ENCODE measurements at places on chromosomes 12 and 14.

GRCh38 chr14:89899291-89899690, 55.2 kb downstream of the EFCAB11 start:
- no peak for DNase-seq

DNA sequence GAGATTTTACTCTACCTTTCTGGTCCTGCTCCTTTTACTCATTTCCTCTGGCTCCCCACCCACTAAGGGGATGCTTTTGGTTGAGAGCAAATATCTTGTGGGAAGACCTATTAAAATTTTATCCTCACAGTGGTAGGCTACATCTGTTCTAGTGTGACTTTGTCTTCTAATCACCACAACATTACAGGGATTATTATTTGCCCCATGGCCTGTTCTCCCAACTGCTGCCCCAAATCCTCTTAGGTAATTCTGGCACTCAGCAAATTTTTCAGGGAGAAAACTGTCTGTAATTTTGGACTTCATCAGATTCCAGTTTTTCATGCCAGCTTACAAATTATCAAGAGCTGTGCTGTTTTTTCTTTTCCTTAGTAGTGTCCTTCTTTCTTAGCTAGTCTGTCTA, 172.3 kb downstream of the GPHN start:
- no peak for DNase-seq

DNA sequence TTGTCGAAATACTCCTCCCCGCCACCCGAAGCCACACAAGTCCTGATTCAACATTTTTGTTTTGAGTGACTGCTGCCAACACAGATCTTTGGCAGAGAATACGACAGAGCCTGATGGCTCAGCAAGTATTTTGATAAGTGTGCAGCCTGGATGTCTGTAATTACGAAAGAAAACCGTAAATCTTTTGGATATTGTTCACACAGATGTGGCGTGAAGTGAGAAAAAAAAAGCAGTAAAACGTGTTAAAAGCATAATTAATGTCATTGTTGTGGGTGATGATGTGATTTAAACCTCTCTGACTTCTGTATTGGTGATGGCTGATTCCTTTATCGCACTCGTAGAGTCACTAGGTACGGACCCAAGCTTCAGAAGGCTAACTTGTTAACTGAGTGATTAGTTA, 98.7 kb downstream of the PHETA1 start:
- no peak for DNase-seq

DNA sequence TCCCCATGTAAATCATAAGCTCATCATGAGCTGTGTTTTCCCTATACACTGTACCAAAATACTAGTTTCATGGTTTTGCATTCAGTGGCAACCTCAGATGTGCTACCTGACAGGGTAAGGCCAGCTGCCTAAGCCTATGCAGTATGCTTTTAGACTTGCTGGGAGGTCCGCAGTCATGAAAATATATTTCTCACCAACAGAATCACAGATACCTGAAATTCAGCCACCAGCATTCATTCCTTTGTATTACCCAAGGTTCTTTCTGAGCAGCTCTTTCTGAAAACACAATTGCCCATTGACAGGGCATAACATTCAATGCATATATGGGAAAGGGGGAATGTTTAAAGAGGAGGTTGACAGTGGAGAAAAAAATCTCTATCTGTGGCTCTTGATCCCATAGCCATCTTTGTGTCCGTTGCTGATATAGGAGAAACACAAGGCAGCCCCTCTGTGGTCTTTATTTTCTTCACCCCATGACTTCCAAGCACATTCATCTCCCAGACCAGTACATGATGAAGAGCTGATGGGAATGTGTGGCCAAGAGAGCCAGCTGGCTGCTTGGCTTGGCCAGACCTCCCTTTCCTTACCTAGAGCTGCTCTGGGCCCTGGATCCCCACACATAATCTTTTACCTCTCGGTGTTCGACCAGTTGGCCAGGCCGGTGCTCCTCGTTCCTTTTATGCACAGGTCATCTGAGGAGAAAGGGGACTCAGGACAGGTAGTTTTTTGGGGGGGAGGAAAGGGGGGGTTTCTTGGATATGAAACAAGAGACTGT, 162.9 kb downstream of the KCNA5 start:
- no peak for DNase-seq

- no peak for DNase-seq
These were observed 341.4 kb downstream of the ADAMTS20 start for GRCh38 chr12:43210485-43211192.

DNA sequence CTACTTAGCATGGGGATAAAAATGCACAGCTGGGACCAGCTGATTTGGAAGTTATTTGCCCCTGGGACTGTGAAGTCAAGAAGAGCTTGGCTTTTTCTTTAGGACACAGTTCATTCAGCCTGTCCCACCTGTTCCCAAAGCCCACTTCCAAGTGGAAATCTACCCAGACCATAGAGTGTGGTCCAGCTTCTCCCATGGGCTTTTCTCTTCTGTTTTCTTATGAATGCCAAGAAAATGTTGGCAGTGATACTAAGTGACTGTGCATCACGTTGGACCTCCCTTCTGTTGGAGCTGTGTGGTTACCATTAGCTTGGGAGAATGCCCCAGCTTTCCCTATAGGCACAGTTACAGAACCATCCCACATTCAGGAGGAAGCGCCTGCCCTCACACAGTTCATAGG, 89.4 kb downstream of the NT5DC3 start:
- no peak for DNase-seq

DNA sequence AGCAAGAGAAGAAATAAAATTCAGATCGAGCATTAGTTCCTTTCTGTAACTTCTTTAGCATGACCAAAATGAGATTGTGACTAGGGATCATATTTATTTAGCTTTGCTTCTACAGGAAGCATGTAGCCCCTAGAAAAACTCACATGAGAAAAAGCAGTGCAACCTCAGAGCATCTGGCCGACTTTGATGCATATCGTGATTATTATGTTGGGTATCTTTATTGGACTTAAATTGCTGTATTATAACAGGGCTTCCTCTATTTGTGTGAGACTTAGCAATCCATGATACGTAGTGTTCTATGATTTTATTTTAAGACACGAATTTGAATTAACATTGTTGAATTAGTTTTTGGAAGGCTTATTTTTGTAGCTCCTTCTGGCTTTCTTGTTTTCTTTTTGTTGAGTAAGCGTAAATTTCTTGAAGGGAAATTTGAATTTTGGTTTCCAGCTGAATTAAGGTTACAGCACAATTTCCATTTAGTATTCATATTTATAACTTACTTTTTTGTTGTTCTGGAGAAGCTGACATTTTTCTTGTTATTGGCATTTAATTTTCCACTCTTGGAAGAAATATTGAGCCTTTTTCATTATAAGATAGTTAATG, 33.9 kb downstream of the WASHC4 start:
- DNase-seq, result no peak

- DNase-seq, result no peak
These were observed 551 bp downstream of the RAP1B start for GRCh38 chr12:68611094-68611805.

DNA sequence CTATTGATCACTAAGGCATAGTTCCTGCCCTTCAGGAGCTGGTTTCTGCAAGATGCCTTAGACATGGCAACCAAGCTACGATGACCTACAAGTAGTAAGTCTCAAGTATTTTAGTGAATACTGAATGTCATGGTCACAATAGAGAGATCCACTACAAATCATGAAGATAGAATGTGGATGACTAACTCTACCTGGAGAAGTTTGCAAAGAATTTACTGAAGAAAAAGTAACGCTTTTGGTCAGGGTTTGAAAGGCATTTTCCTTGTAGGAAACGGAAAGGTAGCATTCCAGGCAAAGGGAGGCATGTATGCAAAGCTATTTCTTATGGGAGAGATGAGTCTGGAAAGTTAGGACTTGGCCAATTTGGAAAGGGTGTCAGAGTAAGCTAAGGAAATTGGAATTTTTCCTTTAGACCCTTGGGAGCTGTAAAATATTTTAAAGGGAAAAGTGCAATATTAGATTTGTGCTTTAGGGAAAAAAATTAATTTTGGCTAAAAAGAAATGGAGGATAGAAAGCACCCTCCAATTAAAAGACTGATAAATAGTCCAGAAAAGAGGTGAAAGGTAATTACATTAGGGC, 377.5 kb downstream of the EGLN3 start:
- DNase-seq, result no peak

DNA sequence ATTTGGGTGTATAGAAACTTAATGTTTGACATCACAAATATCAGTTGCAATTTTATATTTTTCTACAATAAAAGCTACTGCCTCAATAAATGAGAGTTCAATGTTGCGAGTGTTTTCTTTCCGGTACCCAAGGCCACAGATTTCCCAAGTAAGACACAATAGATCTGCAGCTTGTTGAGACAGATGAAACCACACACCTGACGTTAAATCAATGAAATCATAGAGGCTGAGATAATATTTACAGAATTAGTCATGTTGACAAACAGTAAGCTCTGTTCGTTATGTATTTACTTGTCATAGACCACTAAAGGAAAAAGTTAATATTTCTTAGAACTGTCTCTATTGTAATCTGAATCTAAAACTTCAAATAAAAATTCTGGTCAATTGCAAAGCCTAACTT, 49.2 kb upstream of the PTHLH start:
- no peak for DNase-seq

GRCh38 chr12:53160673-53161072, 19.8 kb upstream of the ZNF740 start:
- no peak for DNase-seq

GRCh38 chr12:26566186-26566585, 266.8 kb downstream of the ITPR2 start:
- no peak for DNase-seq

DNA sequence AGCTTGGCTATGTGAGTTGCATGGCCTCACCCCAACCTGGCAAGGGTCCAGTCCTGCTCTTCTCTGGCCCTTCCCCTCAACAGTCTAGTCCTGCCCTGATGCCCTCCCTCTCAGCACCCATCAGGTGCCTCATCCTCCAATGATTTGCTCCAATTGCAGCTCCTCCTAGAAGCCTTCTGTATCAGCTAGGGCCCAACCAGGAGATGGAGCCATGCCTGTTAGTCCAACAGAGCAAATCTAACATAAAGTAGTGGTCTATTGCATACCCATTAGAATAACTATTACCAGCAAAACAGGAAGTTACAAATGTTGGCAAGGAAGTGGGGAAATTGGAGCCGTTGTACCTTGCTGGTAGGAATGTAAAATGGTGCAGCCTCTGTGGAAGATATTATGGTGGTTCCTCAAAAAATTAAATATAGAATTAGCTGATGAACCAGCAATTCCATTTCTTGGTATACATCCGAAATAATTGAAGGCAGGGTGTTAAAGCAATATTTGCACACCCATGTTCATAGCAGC, 163.5 kb downstream of the VRK1 start:
- no peak for DNase-seq
